Lower lobe of right lung (tissue), 2 donors: ENCODE measurements at places on chromosomes 7 and 10. TPM values are rescaled to one million over a fixed set of nuclear protein-coding genes. Genes with fewer than 3 reads are reported as not detected.

Gene ZNF679
- total RNA-seq, result not detected

Gene GPR37
- total RNA-seq, result 0.59 TPM

Gene VSTM4
- 18.7 TPM for total RNA-seq

Gene PTPRE
- total RNA-seq, result 60.5 TPM

Gene TAS2R41
- not detected for total RNA-seq

Gene MYH16
- total RNA-seq, result not detected

Gene C10orf67
- total RNA-seq, result 1.2 TPM

Gene HOXA5
- total RNA-seq, result 16.0 TPM

Gene HOXA7
- total RNA-seq, result 2.2 TPM

Gene PNLIP
- not detected for total RNA-seq

Gene GPNMB
- total RNA-seq, result 452 TPM

Gene AMZ1
- total RNA-seq, result 0.47 TPM

Gene BTBD16
- total RNA-seq, result 0.62 TPM

Gene IKZF1
- 61.9 TPM for total RNA-seq
